ENCODE measurements at places on chromosomes 11 and 22.
A peak's percentile ranks its signal among the peaks of the same experiment; 100 is the strongest.

DNA sequence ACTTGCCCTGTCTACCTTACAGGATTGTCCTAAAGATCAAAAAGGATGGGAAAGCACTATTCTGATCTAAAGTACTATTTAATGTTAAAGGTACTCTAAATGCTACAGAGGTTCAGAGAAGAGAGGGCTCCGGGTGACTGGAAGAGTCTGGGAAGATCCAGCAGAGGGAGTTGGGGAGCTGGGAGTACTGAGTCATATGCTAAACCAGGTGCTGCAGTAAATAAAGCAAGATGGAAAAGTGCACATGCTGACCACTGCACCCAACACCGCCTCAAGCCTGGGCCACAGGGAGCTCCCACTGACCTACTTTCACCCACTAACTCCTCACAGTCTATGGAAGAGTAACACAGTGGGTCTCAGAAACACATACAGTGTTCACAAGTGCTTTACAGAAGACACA is 49.3 kb downstream of the WT1 start:
- no peak for DNase-seq

- DNase-seq = no peak
Observed at GRCh38 chr11:69922015-69922595, 102.9 kb upstream of the FGF3 start.

DNA sequence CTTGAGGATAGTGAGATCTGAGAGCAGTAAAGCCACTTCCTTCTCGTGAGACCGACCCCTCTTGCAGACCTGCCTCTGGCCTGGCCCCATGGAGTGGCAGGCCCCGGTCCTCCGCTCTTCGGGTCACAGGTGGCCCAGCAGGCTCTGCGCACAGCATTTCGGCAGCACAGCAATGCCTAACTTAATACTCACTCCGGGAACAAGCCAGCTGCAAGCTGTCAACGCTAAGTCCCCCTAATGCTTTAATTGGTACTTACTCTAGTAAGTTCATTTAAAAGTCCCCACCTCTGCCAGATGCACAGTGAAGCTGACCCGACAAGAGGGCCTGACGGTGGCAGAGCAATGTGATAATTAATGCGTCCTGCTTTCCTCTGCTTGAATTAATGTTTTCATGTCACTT is 349.3 kb upstream of the B3GAT1 start:
- no peak for DNase-seq

GRCh38 chr11:85316967-85317366 is 310.2 kb downstream of the DLG2 start:
- DNase-seq = no peak

- no peak for DNase-seq
Observed at GRCh38 chr11:90585491-90585890, 362.6 kb upstream of the CHORDC1 start.

DNA sequence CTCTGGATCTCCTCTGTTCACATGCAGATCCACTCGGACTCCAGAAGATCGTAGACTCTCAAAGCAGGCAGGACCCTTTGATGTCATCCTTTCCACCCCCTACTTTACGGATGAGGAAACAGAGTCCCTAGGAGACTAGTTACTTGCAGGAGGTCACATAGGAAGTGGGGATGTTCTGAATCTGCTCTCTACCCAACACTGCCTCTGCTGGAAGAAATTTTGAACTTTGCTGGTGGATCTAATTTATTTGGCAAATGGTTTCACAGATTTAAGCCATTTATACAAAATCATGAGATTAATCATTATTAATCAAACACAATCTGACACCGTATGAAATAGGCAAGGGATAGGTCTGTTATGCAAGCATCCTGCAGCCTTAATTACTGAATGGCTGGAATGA is 55.0 kb upstream of the USP47 start:
- DNase-seq = no peak

DNA sequence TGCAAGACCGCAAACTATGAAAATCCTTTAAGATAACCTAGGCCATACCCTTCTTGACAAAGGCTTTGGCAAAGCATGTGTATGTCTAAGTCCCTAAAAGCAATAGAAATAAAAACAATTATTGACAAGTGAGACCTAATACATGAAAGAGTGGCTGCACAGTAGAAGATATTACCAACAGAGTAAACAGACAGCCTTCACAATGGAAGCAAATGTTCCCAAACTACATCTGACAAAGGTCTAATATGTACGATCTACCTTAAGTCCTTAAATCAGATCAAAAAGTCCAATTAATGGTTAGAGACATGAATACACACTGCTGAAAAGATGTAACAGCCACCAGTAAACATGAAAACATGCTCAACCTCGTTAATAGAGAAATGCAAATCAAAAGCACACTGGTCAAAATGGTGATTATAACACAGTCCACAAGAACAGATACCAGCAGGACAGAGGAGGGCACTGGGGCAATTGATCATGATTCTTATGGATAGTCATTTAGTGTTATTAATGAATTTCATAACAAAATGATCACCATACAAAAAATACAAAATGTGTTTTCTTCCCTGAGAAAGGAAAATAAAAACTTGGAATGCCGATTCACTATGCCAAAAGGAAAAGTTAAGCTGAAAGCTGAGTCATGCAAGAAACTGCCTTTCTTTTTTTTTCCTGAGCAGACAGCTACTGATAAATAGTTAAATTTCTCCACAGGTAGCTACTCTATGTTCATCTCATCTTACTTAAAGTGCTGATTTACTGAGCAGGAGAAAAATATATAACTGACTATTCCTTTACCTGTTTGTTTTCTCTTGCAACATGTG is 102.6 kb upstream of the VPREB1 start:
- DNase-seq = no peak

DNA sequence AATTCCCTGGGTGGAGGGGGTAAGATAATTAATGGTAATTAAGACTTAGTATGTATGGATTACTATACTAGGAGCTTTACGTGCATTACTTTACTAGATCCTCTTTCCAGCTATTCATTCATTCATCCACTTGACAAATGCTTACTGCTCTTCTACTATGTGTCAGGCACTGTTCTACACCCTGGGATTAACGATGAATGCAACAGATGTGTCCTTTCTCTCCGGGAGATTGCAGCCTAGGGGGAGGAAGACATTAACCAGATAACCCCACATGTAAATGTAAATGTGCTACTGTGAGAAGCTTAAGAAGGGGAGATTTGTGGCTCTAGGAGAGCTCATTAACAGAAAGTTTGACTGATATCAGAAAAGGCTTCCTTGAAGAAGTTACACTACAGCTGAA is 1.7 kb downstream of the ANKK1 start:
- no peak for DNase-seq

- no peak for DNase-seq
Observed at GRCh38 chr11:79090191-79090705, 350.6 kb downstream of the TENM4 start.

- DNase-seq = no peak
Observed at GRCh38 chr11:110757066-110757465, 44.8 kb upstream of the ARHGAP20 start.

GRCh38 chr11:8717544-8717875 is 34.9 kb downstream of the RPL27A start:
- no peak for DNase-seq

DNA sequence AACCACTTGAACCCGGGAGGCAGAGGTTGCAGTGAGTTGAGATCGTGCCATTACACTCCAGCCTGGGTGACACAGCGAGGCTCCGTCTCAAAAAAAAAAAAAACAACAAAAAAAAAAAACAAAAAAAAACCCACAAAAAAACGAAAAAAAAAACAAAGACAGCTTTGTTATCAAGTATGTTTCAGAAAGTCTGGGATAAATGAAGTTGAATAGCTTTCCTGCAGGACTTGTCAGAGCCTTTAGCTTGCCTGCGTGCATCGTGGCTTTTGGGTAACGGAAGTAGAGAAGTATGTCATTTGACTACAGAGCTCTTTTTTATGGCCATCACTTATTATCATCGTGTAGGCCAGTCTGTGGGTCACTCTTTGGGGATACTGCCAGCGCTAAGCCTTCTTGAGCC is 14.6 kb downstream of the TRIOBP start:
- no peak for DNase-seq

GRCh38 chr11:28924004-28924403 is 815.8 kb downstream of the METTL15 start:
- no peak for DNase-seq

GRCh38 chr11:117256573-117256972 is 24.1 kb downstream of the RNF214 start:
- no peak for DNase-seq

GRCh38 chr11:16942911-16943310 is 71.3 kb downstream of the PLEKHA7 start:
- DNase-seq = no peak

GRCh38 chr11:132028380-132029240 is 658.2 kb downstream of the NTM start:
- DNase-seq = no peak

DNA sequence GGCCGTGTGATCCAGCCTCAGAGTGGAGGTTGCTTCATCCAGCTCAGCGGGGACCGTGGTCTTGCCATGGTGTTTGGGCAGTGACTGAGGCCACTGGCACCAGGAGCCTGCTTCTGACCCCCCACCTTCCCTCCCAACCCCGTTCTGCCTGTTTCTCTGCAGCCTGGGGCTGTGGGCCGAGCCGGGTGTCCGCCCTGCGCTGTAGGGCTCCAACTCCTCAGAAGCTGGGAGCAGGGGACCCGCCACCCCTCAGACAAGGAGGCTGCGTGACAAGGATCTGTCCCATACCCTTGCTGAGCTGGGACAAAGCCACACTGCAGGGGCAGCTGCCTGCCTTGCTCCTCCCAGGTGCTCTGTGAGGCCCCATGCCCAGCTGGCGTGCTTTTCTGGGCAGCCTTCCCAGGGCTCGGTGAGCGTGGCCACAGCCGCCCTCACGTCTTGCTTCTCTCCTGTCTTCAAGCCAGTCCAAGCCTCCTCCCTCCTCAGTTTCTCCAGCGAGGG is 11.7 kb upstream of the ARFGAP3 start:
- no peak for DNase-seq

GRCh38 chr22:49934891-49935557 is 16.6 kb downstream of the CRELD2 start:
- DNase-seq = peak; percentile 83

- no peak for DNase-seq
Observed at GRCh38 chr22:21612858-21613257, 17.0 kb downstream of the YDJC start.

DNA sequence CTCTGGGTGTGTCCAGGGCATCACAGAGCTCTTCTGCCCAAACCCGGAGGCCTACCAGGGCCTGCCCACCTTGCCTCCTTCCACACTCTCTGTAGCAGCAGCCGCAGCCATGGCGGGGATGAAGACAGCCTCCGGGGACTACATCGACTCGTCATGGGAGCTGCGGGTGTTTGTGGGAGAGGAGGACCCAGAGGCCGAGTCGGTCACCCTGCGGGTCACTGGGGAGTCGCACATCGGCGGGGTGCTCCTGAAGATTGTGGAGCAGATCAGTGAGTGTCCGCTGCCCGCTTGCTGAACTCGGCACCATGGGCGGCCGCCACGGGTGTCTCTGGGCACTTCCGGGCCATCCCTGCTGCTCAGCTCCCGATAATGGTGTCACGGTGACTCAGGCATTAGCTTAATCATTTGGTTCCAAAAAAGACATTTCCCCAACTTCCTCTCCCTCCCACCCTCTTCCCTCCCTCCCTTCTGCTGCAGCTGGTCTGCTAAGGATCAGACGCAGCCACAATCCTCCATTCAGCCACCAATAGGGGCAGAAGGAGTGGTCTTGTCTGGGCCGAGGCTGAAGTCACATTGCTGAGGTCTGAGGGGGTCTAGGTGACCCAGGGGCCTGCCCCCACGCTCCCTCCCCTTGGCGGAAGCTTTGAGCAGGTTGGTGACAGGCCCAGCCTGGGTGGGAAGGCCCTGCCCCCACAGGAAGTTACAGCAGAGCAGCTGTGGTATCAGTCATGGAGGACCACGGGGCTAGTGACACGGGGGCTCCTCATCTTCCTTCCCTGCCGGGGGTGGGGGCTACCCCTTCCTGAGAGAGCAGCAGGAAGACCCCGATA is 950 bp downstream of the FERMT3 start:
- peak; percentile 53 for DNase-seq

DNA sequence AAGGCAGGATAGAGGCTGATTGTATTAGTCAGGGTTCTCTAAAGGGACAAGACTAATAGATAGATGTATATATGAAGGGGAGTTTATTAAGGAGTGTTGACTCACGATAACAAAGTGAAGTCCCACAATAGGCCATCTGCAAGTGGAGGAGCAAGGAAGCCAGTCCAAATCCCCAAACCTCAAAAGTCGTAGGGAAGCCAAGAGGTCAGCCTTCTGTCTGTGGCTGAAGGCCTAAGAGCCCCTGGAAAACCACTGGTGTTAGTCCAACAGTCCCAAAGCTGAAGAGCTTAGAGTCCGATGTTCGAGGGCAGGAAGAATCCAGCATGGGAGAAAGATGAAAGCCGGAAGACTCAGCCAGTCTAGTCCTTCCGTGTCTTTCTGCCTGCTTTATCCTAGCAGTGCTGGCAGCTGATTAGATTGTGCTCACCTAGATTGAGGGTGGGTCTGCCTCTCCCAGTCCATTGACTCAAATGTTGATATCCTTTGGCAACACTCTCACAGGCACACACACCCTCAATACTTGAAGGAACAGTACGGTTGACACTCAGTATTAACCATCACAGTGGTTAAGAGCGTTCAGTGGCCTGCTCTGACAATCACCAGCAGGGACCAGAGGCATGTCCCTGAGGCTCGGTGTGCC is 135.6 kb downstream of the CSNK2A3 start:
- DNase-seq = no peak

DNA sequence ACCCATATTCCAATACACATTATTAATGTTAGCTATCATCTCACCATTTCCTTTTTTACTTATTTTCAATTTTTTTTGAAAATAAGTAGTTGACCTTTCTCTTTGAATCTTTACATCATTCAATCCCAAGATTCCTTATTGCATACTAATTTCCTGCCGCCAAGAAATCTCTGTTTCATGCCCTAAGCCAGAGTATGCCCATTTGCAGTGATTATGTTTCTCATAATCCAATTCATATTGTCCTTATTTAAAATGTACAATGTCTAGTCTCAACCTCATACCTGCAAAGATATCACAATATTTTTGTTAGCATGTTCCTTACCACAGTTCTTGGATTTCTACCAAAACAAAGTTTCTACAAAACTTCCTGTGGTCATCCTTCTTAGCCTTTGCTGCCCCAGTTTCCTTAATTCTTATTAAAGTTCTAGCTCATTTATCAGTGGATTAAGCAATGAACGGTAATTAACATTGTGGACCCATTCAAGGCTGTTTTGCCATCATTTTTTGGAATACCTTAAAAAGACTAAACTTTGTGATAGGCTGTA is 75.3 kb downstream of the CD44 start:
- DNase-seq = no peak

GRCh38 chr22:43188829-43189545 is 2.1 kb upstream of the TTLL12 start:
- DNase-seq = no peak

DNA sequence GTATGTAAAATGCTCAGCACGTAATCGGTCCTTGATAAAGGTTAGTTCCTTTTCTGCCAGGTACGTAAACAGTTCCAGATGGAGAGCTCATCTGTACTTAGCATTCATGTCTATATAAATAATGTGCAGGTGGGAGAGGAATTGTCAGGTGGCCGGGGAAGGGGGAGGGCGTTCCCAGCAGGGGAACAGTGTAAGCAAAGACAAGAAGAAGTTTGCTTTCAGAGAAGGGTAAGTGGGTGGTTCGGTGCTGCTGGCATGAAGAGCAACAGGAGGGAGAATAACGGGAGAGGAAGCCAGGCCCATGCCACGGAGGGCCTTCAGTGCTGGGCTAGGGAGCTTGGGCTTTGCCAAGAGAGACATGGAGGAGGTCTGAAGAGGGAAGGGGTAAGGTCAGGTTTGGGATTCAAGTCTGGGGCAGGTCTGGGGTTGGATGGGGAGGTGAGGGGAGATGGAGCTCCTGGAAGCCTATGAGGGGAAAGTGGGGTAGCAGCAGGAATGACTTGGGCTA is 11.4 kb upstream of the WNT11 start:
- DNase-seq = no peak

All from T-helper 9 cell (primary cell).